ENCODE measurements at places on chromosomes 13 and 19.

GRCh38 chr19:42250183-42250665, 4.7 kb downstream of the ERF start:
- no peak for DNase-seq

DNA sequence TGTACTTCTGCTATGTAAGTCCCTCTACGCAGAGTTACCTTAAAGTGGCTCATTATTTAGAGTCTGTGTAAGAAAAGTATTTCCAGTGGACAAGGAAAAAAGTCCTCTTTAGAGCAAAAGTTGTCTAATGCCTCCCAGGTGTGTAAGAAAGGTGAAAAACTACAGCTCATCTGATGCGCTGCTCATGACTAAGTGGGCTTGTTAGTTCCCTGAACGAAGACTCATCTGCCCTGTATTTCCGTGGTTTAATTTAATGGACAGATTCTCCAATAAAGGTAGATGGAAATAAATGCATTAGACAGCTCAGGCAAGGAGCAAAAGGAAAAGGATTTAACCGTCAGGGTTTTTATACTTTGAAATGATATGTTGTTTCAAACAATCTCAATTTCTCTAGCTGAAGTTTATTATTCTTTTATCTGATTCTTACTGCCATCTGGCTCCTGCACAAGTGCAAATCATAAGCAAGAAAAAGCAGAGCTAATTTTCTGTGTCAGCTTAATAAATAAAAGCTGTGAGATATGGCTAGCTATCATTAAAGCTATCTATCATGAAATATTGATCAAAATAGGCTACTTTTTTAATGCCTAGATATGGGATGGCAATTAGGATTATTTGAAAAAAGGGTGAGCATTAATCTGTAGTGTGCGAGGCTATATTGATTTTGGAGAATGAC, 73.7 kb upstream of the PCDH9 start:
- peak; percentile 82 for DNase-seq

GRCh38 chr19:38559428-38560401, 58.0 kb downstream of the MAP4K1 start:
- DNase-seq: no peak

GRCh38 chr13:30529085-30529834, 63.5 kb upstream of the HMGB1 start:
- DNase-seq: no peak
